ENCODE measurements at places on chromosomes 7 and 10. TPM values are rescaled to one million over a fixed set of nuclear protein-coding genes. Genes with fewer than 3 reads are reported as not detected.

The MACC1 gene
- 7.2 TPM for total RNA-seq

The WIPF3 gene
- 5.2 TPM for total RNA-seq

The GHRHR gene
- total RNA-seq = not detected

The CARD11 gene
- total RNA-seq = 0.87 TPM

The LRGUK gene
- total RNA-seq = 1.4 TPM

The TMEM213 gene
- total RNA-seq = not detected

The PLPP4 gene
- 0.90 TPM for total RNA-seq

The SPDYE5 gene
- total RNA-seq = not detected

The CUEDC2 gene
- 64.0 TPM for total RNA-seq

The GPRIN2 gene
- total RNA-seq = 6.9 TPM

The NUTM2E gene
- total RNA-seq = 0.09 TPM

The LIPK gene
- not detected for total RNA-seq

The GATA3 gene
- not detected for total RNA-seq

The TRA2A gene
- 81.9 TPM for total RNA-seq

The TRIM74 gene
- total RNA-seq = 0.36 TPM

The SP8 gene
- total RNA-seq = 60.7 TPM

Measured in neural progenitor cell (in vitro differentiated cells).